CD4-positive, alpha-beta T cell treated with Interleukin-1 beta for 1 hour (primary cell): ENCODE measurements at places on chromosomes 2 and 18.

DNA sequence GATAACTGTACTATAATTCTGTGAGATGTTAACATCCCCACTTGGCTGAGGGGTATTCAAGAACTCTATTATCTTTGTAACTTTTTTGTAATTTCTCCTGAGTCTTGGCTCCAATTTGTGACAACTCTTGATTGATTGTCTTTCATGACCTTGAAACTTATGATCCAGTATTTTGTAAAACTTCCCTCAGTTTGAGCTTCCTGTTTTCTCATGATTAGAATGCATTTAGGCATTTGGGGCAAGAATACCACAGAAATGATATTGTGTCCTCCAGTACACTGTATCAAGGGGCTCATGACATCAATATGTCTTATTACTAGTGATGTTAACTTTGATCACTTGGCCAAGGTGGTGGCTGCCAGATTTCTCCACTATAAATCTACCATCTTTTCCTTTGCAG lies 37.4 kb downstream of the PNO1 start:
- no peak for DNase-seq

DNA sequence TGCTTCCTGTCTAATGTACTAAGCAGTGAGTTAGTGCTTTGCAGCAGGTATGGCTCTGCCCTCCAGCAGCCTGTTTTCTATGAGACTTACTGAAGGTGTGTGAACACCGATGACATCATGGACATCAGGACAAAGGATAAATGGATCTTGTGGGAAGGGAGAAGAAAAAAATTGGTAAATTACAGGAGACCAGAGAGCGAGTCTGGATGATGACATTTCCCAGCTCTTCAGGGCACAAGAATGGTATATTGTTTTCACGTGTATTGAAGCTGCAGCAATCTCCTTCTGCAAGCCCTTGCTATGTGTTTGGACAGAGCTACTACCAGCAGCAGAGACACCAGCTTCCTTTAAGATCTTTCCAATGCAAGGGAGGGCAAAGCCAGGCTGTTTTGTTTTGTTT lies 47.2 kb downstream of the DCC start:
- DNase-seq = no peak

GRCh38 chr18:42264497-42264896 lies 309.5 kb downstream of the PIK3C3 start:
- DNase-seq = no peak

GRCh38 chr2:105116348-105116747 lies 78.5 kb downstream of the MRPS9 start:
- no peak for DNase-seq

DNA sequence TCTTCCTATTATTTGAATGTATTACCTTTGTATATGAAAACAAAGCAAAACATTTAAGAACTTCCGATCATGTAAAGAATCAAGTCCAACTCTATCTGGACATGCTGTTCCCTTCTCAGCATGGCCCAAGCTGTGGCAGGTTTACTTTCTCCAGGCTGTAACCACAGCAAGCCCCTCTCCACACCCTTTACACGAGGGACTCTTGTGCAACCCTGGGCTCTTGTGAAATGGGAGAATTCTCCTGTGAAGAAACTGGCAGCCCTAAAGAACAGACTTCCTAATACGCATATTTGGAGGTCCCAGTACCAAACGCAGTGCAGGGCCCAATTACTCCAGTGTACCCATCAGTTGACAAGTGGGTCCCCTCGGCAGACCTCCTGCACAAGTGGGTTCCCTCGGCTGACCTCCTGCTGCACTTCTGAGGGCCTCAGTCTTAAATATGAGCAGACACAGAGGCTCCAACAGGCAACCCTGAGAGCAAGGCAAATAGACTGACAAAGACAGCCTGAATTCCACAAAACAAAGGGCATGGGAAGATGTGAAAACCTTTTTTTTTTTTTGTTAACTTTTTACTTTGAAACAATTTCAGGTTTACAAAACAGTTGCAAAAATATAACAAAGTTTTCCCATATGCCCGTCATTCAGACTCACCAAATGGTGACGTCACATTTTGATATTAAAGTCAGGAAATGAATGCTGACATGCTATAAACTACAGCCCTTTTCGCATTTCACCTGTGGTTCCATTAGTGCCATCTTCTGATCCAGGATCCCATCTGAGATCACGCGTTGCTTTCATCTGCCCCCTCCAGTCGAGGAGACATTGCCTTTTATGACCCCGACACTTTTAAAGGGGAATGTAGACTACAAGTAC lies 78.2 kb downstream of the FBXO15 start:
- no peak for DNase-seq
